ENCODE measurements at places on chromosomes 12 and 14. TPM values are rescaled to one million over a fixed set of nuclear protein-coding genes. Genes with fewer than 3 reads are reported as not detected.
A peak's percentile ranks its signal among the peaks of the same experiment; 100 is the strongest.

GUCY2C gene
- 0.36 TPM for total RNA-seq

VRTN gene
- total RNA-seq: 4.3 TPM

C14orf180 gene
- not detected for total RNA-seq

PKP2 gene
- 9.0 TPM for total RNA-seq

RNASE7 gene
- total RNA-seq: not detected

KCNC2 gene
- total RNA-seq: not detected

PRIMA1 gene
- 0.08 TPM for total RNA-seq

ARHGDIB gene
- 217 TPM for total RNA-seq

ASCL1 gene
- total RNA-seq: not detected

SERPINA3 gene
- total RNA-seq: not detected

BBS10 gene
- total RNA-seq: 6.5 TPM

DNA sequence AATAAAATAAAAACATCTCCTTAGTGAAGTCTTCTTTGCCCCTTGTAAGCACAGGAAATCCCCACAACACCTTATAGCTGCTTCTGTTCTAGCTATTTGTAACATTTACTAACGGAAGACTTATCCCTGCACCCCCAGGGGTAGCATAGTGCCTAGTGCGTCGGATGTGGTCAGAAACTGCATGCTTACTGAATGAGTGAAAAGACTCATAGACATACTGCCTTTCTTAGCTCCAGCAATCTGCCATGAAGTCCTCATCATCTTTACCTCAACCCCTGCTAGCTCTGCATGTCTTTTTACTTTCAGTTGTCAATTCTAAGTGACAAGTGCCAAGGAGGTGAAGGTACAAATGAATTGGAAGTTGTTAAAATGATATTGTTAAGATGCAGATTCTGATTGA, 12.9 kb downstream of the RIOX1 start:
- DNase-seq: no peak
- H3K4me3 ChIP-seq: no peak overlapping the region
- no peaks in the 10 kb centered on the region for H3K36me3 ChIP-seq
- no peak overlapping the region for H3K27ac ChIP-seq
- H3K4me1 ChIP-seq: no peaks in the 10 kb centered on the region
- H3K27me3 ChIP-seq: no peaks in the 10 kb centered on the region

- H3K36me3 ChIP-seq: no peaks in the 10 kb centered on the region
- H3K4me3 ChIP-seq: no peak overlapping the region
- H3K27ac ChIP-seq: no peak overlapping the region
- H3K4me1 ChIP-seq: peaks cover 8% of the 10 kb centered on the region
Measured at GRCh38 chr14:55103971-55104954, 24.8 kb upstream of the LGALS3 start.

DNA sequence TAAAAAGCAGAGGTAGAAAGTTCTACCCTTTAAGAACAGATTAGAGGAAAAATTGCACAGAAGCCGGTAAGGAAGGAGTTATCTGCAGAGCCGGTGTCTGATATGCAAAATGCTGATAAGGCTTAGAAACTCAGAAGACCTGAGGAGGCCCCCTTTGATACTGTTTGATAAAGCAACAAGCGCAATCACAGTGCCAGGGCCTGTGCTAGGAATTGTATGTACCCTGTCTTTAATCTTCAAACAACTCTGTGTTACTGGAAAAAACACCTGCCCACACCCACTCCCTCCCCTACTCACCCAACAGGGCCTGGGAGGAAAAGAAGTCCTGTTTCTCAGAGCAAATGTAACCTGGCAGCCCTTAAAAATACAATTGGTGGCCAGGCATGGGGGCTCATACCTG, 112.7 kb upstream of the FUT8 start:
- H3K4me3 ChIP-seq: no peak overlapping the region
- H3K27ac ChIP-seq: no peak overlapping the region
- peaks cover 4% of the 10 kb centered on the region for H3K27me3 ChIP-seq
- no peak for DNase-seq

- no peak overlapping the region for H3K27ac ChIP-seq
- DNase-seq: no peak
- H3K4me3 ChIP-seq: no peak overlapping the region
- H3K27me3 ChIP-seq: peaks cover 6% of the 10 kb centered on the region
- H3K4me1 ChIP-seq: no peaks in the 10 kb centered on the region
- H3K36me3 ChIP-seq: peaks cover 4% of the 10 kb centered on the region
Measured at GRCh38 chr14:94021416-94022157, 4.6 kb upstream of the OTUB2 start.

- H3K4me3 ChIP-seq: no peak overlapping the region
- no peak overlapping the region for H3K27ac ChIP-seq
- H3K36me3 ChIP-seq: no peaks in the 10 kb centered on the region
- DNase-seq: peak; percentile 73
- no peaks in the 10 kb centered on the region for H3K4me1 ChIP-seq
- peaks cover 4% of the 10 kb centered on the region for H3K27me3 ChIP-seq
Measured at GRCh38 chr12:115916910-115917668, 360.4 kb downstream of the MED13L start.

- no peak for DNase-seq
- peaks cover 2% of the 10 kb centered on the region for H3K27me3 ChIP-seq
- H3K4me1 ChIP-seq: peaks cover 54% of the 10 kb centered on the region
Measured at GRCh38 chr12:14950982-14951746, 10.2 kb downstream of the ARHGDIB start.

DNA sequence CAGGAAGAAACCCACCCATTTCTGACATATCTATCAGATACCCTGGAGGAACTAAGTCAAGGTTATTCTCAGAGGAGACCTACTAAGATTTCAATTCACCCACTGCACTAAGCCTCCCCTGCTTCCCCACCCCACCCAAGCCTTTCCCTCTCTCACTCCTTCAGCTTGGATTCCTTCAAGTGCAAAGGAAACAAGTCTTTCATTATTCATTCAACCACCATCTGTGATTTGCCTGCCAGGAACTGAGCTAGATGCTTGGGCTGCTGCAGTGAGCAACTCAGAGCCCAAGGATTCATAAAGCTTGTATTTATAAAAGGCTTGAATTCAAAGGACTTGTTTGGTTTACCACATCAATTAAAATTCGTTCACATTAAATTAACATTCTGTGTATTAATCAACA, 161.3 kb downstream of the GXYLT1 start:
- peaks cover 2% of the 10 kb centered on the region for H3K27me3 ChIP-seq
- peaks cover 25% of the 10 kb centered on the region for H3K4me1 ChIP-seq
- no peak overlapping the region for H3K4me3 ChIP-seq
- H3K27ac ChIP-seq: no peak overlapping the region

- no peak overlapping the region for H3K27ac ChIP-seq
- no peaks in the 10 kb centered on the region for H3K27me3 ChIP-seq
- no peaks in the 10 kb centered on the region for H3K4me1 ChIP-seq
Measured at GRCh38 chr12:43462080-43462479, 89.9 kb downstream of the ADAMTS20 start.

- no peaks in the 10 kb centered on the region for H3K4me1 ChIP-seq
- no peak for DNase-seq
- peaks cover 6% of the 10 kb centered on the region for H3K36me3 ChIP-seq
Measured at GRCh38 chr12:71315328-71315985, 124.1 kb upstream of the LGR5 start.

DNA sequence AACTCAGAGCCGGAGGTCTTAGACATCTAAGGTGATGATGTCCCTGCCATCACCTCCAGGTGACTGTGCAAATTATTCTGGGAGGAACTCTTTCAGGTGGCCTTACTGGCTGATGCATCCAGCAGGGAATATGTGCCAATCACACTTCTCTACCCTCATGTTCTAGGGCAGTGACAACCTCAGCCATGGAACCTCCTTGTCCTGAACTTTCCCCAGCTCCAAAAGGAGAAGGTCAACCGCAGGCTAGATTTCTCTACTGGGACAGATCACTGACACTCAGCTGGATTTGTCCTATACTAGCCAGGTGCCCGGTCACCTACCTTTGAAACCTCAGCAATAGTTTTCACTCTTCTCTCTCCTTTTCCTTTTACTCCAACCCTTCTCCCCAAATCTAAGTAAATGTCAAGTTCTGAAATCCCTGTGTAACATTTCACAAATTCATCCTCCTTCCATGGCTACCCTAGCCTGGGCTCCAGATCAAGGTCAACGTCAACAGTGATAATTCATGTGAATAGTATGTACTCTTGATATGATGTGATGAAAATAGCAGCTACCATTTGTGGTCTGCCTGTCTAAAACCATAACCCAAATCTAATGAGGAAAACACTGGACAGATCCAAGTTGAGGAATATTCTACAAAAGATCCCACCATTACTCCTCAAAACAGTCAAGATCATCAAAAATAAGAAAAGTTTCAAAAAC, 115.0 kb upstream of the EGLN3 start:
- no peak overlapping the region for H3K4me3 ChIP-seq
- no peaks in the 10 kb centered on the region for H3K36me3 ChIP-seq
- peaks cover 4% of the 10 kb centered on the region for H3K4me1 ChIP-seq
- H3K27me3 ChIP-seq: peaks cover 2% of the 10 kb centered on the region

GRCh38 chr12:122139266-122139665, 34.8 kb downstream of the IL31 start:
- no peaks in the 10 kb centered on the region for H3K4me1 ChIP-seq
- peaks cover 55% of the 10 kb centered on the region for H3K36me3 ChIP-seq
- no peak overlapping the region for H3K27ac ChIP-seq
- no peak for DNase-seq
- peaks cover 7% of the 10 kb centered on the region for H3K27me3 ChIP-seq

DNA sequence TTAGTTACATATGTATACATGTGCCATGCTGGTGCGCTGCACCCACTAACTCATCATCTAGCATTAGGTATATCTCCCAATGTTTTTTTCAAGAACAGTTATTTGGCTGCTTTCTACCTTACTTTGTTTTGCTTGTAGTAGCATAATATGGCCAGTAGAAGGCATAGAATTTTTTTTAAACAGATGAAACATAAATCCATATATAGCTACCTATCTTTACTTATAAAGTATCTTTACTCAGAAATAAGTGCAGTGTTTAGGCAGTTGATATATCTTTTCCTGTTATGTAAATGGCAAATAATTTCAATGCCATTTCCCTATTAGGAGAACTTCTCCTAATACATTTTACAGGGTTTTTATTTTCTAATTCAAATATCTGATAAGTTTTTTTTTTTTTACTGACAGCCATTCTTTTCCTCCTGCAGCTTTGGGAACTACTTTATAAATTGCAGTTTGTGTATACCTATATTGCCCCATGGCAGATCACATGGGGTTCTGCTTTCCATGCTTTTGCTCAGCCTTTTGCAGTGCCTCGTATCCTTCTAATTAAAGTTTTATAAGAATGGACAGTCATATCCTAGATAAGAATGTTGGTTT, 143.1 kb downstream of the PCNX1 start:
- no peaks in the 10 kb centered on the region for H3K4me1 ChIP-seq
- H3K36me3 ChIP-seq: peaks cover 8% of the 10 kb centered on the region
- no peak for DNase-seq
- no peak overlapping the region for H3K27ac ChIP-seq
- peaks cover 1% of the 10 kb centered on the region for H3K27me3 ChIP-seq

GRCh38 chr12:44519931-44520330, 356.2 kb downstream of the NELL2 start:
- no peaks in the 10 kb centered on the region for H3K36me3 ChIP-seq
- no peaks in the 10 kb centered on the region for H3K27me3 ChIP-seq
- H3K27ac ChIP-seq: no peak overlapping the region

DNA sequence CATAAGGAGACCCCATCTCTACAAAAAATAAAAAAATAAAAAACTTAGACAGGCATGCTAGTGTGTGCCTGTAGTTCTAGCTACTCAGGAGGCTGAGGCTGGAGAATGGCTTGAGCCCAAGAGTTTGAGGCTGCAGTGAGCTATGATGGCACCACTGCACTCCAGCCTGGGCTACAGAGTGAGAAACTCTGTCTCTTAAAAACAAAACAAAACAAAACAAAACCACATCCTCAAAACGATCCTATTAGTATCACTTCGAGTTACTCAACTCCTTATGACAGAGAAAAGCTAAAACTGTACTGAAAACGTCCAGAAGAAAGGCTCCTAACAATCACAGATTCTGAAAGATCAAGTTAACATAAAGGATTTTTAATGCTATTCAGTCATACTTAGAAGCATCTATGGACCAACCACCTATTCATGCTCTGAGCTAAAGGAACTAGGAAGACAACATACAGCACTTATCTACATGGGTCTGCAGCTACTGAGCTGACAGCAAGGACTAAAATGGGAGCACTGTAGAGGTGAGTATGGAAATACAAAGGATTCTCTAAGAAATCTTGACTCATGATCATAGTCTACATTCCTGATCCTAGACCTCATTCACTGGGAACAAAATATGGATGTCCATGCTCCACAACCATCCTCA, 75.3 kb upstream of the DUSP6 start:
- H3K27me3 ChIP-seq: peaks cover 1% of the 10 kb centered on the region
- no peaks in the 10 kb centered on the region for H3K4me1 ChIP-seq
- no peak for DNase-seq
- no peaks in the 10 kb centered on the region for H3K36me3 ChIP-seq
- H3K27ac ChIP-seq: no peak overlapping the region

GRCh38 chr12:12845794-12846243, 32.7 kb downstream of the DDX47 start:
- no peak for DNase-seq
- no peaks in the 10 kb centered on the region for H3K4me1 ChIP-seq
- peaks cover 4% of the 10 kb centered on the region for H3K36me3 ChIP-seq
- no peak overlapping the region for H3K27ac ChIP-seq
- H3K27me3 ChIP-seq: peaks cover 3% of the 10 kb centered on the region

GRCh38 chr12:53208877-53209463, 1.9 kb upstream of the ITGB7 start:
- H3K4me1 ChIP-seq: peaks cover 9% of the 10 kb centered on the region
- H3K36me3 ChIP-seq: peaks cover 4% of the 10 kb centered on the region
- peaks cover 8% of the 10 kb centered on the region for H3K27me3 ChIP-seq
- H3K4me3 ChIP-seq: no peak overlapping the region
- no peak overlapping the region for H3K27ac ChIP-seq

DNA sequence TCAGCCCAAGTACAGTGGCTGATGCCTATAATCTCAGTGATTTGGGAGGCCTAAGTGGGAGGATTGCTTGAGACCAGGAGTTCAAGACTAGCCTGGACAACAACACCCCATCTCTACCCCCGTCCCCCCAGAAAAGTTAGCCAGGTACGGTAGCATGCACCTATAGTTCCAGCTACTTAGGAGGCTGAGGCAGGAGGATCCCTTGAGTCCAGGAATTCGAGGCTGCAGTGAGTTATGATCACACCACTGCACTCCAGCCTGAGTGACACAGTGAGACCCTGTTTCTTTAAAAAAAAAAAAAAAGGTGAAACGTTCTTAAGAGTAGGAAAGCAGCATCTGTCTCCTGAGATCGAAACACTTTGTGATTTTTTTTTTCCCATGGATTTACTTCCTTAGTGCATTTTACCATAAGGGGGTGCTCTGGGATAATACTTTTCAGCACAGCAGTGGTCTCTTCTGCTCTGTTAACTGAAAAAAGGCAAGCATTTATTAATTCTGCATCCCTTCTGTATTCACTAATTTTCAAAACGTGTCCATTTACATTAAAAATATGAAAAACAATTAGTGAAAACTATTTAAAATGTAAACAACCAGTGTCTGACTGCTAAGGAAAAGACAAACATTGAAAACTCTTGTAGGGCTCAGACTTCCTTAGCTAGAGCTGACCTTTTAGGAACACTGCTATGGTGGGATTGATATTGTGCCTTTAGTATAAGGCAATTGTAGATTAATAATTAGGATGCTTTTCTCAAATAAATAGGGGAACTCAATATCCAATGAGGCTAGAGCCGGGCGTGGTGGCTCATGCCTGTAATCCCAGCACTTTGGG, 31.2 kb upstream of the USP44 start:
- H3K27ac ChIP-seq: no peak overlapping the region
- no peak overlapping the region for H3K4me3 ChIP-seq
- no peaks in the 10 kb centered on the region for H3K27me3 ChIP-seq
- no peaks in the 10 kb centered on the region for H3K36me3 ChIP-seq
- H3K4me1 ChIP-seq: no peaks in the 10 kb centered on the region

GRCh38 chr14:58533446-58533845, 104.3 kb upstream of the DACT1 start:
- H3K27me3 ChIP-seq: no peaks in the 10 kb centered on the region
- peaks cover 21% of the 10 kb centered on the region for H3K4me1 ChIP-seq
- H3K36me3 ChIP-seq: peaks cover 6% of the 10 kb centered on the region
- peak; percentile 28 for DNase-seq
- no peak overlapping the region for H3K4me3 ChIP-seq
